NCI-H524 (cell line): ENCODE measurements at places on chromosomes 1 and 21.

GRCh38 chr1:184987696-184988095, 13.4 kb upstream of the NIBAN1 start:
- no peak for DNase-seq

- DNase-seq: no peak
Measured at GRCh38 chr1:43241413-43241836, 28.4 kb upstream of the TMEM125 start.

GRCh38 chr1:29783508-29784275, 547.4 kb downstream of the PTPRU start:
- no peak for DNase-seq

- DNase-seq: no peak
Measured at GRCh38 chr21:38661197-38661871, 144.4 kb upstream of the ETS2 start.

DNA sequence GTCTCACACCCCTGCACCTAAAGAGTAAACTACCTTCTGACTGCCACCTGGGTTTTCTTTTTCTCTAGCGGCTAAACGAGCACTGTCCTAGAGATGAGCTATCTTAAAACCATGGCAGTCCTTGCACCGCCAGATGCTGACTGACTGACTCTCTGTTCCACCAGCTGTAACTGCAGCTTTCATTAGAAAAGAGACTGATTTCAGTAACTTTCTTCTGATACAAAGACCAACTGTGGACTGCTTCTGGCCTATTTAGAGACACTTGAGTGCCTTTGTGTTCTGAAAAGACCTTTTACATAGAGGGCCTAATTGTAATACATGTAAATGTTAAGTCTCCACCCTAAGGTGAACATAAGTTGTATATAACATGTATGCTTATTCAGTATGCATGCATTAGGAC, 152.5 kb downstream of the DISC1 start:
- DNase-seq: no peak

DNA sequence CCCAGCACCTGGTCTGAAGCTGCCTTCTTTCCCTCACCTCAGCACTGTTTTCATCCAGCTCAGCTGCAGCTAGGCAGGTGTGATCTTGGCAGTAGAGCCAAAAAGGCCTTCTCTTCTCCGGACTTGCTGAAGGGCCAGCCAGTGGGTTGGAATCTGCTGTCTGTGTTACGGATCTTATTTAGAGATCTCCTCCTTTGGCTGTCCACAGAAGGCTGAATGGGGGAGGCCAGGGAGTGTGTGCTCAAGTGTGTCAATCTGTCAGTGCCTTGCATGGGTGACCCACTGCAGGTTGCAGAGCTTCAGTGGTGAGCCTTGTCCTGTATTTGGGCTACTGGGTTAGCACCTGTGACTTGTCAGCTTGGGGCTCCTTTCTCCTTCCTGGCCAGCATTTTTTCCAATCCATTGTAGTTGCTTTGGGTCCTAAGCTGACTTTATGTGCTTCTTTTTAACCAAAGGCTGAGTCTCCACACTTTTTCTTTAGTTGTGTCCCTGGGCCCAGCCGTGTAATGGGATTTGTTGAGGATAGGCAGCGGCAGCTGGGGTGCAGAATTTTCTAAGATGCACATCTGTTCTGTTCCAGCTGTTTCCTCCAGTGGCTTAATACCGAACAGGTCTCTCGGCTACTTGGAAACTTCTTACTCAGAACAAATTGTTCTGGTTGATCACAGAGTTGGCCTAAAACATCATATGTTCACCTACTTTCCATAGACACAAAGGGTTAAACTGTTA, 126.8 kb downstream of the PEX14 start:
- peak; percentile 74 for DNase-seq

- no peak for DNase-seq
Measured at GRCh38 chr1:168974611-168975010, 131.9 kb upstream of the ATP1B1 start.

DNA sequence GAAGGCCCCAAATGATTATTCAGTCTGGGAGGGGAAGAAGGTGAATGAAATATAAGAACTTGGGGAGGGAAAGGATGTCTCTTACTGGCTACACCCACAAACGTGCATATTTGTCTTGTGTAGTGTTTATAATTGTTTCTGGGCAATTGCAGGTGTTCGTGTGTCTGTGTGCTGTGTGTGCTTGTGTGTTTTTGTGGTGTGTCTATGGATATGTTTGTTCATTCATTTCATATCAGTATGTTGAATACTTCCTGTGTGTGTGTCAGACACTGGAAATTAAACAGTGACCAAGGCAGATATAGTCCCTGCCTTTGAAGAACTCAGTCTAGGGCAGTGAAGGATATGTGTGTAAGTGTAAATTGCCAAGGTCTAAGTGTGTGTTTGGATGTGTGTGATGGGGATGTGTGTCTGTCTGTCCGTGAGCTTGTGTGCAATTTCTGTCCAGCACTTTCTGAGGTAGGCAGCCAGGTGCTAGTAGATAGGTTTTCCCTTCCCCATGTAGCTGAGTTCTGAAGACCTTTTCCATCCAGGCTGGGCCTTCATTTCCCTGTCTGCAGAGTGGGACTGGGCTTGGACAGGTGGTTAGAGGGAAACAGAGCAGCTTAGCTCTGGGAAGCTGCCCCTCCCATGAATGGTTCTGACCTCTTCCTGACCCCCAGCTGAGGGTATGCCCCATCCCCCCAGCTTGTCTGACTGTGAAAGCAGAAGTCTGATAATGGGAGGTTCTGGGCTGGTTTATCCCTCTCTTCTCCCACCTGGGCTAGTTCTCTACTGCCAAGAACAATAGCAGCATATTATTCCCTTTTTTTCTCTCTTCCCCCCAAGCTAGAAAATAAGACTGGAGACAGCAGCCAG, 3.8 kb downstream of the AGO1 start:
- peak; percentile 16 for DNase-seq
